Renal cortex interstitium (tissue), 15 donors: ENCODE measurements at places on chromosomes 7 and 10.

GRCh38 chr7:126441745-126442144 lies 811.0 kb downstream of the GRM8 start:
- DNase-seq, result no peak

DNA sequence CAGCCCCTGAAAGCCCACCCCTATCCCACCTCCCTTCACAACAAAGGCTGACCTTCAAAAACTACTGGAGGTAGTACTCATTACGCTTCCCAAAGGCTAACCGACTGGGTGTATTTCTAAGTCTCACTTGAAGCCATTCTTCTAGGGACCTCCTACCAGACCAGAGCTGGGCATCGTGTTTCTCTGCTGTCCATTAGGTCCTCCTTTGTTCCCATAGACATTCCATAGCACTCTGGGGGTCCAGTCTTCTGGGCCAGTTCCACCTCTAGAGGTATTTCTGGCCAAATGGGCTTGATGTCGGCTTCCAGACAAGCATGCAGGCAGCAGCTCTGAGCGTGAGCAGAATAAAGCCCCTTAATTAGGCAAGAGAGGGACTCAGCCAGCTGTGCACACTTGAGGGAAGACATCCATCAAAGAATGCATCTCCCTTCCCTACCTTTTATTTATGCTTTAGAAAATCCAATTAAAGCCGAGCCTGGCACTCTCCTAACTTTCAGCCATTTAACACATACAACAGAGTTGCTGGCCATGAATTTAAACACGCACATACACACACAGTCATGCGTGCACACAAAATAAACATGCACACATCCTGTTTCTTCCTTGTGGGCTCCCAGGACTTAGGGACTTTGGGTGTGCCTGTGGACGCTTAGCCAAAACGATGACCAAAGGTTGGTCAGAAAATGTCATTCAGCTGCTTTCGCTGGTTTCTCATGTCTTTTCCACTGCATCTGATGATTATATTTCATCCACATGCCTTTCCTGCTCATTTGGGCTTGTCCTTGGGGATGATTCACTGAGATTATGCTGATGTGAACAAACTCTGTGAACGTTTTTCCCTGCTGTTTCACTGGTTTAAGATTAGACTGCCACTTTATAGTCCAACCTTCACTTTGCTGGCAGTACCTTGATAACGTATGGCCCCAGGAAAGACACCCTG lies 362.0 kb upstream of the NFE2L3 start:
- no peak for DNase-seq

GRCh38 chr10:72122221-72122620 lies 33.9 kb upstream of the SPOCK2 start:
- DNase-seq, result no peak

- no peak for DNase-seq
Observed at GRCh38 chr10:109956454-109957091, 33.3 kb upstream of the XPNPEP1 start.

DNA sequence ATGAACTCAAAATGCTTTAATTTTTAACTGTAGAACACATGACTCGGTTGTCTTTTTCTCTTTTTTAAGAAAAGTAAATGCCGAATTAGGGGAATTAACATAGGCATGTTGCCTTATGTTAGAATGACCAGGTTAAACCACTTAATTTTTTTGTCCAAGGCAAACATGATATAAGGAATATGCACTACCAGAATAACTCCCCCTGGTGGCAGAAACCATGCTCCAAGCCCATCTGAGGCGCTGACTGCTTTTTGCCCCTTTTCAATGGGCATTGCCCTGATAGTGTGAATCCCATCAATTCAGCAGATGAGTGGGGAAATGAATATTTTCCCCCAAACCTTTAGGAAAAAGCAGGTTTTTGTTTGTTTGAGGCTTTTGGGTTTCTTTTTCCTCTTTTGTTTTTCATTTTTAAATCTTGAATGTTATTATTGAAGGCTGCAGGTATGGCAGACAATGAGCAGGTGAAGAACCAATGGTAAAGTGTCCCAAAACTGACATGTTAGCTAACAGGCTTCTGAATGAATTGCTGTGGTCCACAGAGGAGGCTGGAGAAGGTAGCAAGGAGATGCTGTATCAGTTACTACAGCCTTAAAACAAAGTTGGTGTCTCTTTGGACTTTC lies 284.3 kb downstream of the SORCS3 start:
- DNase-seq, result no peak

GRCh38 chr10:1465418-1465911 lies 271.9 kb downstream of the ADARB2 start:
- no peak for DNase-seq
